ENCODE measurements at places on chromosomes 7 and 10.

GRCh38 chr10:89591111-89591795 lies 53.8 kb downstream of the PANK1 start:
- no peak for DNase-seq

- DNase-seq = no peak
Observed at GRCh38 chr10:62815381-62816075, 638 bp downstream of the EGR2 start.

DNA sequence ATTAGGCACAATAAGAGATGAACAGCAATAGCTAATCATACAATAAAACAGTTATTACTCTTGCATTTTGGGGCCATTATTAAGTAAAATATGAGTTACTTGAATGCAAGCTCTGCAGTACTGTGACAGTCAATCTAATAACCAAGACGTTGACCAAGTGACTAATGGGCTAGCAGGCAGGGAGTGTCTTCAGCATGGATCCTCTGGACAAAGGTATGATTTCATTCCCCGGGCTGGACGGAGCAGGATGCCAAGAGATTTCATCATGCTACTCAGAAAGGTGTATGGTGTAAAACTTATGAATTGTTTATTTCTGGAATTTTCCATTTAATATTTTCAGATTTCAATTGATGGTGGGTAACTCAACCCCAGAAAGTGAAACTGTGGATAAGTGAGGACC lies 80.9 kb downstream of the SHH start:
- no peak for DNase-seq

DNA sequence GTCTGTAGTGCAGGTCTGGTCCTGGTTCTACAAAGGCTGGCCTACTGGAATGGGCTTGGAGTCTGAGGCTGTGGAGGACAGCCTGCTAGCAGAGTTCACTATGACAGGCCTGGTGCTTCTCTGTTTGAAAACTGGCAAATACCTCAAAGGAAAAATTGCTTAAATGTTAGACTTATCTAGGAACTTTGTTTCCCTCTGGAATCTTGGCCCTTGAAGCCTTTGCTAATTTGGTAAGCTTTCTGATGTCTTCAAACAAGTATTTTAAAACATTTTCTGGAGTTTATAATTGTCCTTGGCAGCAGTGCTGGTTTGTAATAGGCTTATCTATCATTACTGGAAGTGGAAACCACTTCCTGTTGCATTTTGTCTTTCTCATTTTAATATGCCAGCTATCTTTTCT lies 139.7 kb downstream of the TMEM26 start:
- no peak for DNase-seq

DNA sequence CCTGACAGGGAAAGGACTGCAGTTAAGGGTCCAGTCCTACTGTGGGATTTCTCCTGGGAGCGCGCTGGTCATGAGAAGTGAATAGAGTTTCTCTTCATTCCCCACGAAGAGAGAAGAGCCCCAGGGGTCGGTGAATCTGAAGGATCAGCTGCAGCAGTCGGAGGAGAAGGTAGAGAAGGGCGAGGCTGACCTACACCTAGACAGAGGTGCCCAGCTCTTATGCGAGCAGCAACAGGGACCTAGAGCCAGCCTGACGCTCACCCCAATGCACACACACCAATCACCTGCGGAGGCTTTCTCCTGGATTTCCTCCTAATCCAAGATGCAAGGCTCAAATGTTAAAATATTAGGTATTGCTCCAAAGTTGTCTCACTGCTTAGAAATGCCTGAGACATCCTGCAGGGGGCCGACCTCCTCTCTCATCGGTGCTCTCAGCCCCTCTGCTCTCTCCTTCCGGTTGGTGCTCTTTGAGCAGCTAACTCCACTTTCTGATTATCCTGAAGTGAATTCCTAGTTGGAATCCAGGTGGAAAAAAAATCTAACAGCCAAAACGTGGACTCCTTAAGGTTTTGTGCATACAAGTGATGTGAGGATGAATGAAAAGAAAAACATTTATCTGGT lies 176.4 kb downstream of the AHR start:
- DNase-seq = no peak

DNA sequence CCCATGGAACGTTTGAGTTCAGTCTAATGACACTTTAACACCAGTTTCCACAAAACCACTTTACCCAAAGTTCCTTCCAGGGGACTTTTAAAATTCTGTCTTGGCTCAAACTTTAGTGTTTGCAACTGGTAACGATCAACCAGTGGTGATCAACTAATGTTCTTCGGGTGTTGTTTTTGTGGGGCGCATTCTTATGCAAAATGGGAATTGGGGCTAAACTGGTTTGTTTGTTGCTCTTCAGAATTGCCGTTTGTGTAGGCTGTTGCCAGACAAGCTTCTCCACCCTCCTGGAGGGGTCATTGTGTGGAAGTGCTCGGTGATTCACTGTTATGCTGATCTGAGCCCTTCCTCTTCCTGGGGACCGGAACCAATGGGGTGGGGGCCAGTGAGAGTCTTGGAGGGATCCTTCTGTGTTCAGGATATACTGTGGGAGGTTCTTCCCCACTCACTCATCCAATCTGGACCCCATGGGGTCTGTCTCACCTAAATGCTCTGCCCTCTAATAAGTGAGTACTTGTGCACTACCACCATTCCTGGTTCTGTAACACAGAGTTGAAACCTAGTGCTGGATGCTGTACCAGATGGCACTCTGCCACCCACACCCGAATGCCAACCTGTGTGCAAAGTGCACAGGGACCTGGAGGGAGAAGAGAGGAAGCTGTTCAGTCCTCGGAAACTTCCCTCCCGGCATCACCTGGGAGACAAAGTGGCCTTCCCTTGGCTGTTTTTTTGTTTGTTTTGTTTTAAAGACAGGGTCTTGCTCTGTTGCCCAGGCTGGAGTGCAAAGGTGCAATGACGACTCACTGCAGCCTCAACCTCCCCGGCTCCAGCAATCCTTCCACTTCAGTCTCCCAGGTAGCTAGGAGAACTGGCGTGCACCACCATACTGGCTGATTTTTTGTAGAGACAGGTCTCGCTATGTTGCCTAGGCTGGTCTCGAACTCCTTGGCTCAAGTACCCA lies 2.1 kb downstream of the NFE2L3 start:
- no peak for DNase-seq

DNA sequence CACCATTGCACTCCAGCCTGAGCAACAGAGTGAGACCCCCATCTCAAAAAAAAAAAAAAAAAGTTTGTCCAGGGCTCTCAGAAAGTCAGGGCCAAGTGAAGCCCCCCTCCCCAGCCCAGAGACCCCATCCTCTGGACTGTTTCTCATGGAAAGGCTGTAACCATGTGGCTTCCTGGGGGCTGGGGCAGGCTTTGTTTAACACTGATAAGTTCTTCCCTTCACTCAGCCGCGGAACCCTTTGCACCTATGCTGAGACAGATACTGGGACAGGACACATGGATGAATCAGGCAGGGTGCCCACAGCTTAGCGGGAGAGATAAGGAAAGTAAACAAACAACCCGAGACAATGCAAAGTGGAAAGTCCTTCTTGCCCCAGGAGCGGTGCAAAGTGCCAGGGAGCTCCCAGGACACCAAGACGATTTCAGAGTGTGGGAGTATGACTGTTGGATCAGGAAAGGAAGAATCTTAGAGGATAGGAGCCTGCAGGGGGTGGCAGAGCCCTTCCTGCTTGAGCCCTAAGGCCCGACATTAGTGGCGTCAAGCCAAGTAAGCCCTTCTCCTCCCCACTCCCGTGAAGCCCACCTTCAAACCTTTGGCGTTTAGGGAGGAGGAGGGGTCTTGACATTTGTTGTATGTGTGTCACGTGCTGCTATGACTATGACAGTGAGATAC lies 11.6 kb downstream of the MLXIPL start:
- DNase-seq = no peak

GRCh38 chr7:93910076-93910994 lies 4.0 kb downstream of the GNGT1 start:
- no peak for DNase-seq

DNA sequence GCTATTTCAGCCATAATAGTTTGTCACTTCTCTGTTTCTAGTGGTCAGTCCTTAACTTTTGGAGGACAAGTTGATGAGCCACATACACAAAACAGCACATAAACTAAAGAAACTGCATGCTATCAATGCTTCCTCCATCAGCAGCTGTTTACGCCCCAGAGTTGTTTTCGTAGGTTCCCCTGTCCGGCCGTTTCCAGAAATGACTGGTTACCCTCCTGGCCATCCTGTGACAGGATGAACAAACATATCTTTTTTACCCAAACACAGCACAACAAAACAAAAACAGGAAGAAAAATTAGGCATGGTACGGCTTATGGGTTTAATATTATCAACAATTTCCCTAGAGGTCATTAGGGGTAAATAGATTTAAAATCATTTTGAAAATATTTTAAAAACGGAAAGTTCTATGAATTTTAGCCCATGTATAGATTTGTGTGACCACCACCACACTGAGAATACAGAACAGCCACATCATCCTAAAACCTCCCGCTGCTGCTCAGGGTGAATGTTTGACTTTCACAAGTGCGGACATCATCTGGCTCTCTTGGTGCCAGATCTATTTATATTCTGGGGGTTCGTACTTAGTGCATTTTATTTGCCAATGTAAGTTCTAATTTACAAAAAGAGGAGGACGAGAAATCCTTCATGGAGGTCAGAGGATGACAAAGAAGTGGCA lies 74.8 kb downstream of the HIPK2 start:
- DNase-seq = no peak

DNA sequence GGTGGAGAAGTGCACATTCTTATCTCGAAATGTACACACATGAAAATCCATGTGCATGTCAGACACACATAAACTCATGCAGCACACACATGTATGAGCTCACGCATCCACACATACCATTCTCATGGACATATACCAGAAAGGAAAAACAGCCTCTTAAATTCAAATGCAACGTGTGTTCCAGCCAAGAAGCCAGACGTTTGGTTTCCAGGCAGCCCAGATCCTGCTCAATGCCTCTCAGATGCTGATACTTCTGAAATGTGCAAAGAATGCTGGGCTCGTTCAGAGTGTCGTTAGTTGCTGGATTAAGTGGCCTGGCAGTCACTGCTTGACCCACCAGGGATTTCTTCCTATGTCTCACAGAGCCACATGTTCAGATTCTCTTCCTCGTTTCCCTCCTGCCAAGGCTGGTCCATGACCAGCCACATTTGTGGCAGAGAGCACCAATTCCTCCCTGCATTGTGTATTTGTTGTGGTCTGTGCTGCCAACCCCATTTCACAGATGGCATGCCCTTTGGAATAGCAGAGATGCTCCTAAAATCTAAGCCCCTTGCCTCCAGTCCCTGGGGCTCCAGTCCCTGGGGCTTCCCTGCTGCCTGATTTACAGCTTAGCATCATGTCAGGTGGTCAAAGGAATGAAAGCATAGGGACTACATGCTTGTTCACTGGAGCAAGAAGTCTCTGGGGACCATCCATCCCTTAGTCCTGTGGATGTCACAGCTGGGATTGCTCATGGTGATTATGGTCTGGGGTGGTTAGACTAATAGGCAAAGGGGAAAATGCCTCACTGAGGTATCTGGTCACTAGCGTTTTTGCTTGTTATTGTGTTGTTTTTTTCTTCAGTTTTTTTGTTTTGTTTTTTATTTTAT lies 426.6 kb downstream of the PLXNA4 start:
- DNase-seq = no peak

DNA sequence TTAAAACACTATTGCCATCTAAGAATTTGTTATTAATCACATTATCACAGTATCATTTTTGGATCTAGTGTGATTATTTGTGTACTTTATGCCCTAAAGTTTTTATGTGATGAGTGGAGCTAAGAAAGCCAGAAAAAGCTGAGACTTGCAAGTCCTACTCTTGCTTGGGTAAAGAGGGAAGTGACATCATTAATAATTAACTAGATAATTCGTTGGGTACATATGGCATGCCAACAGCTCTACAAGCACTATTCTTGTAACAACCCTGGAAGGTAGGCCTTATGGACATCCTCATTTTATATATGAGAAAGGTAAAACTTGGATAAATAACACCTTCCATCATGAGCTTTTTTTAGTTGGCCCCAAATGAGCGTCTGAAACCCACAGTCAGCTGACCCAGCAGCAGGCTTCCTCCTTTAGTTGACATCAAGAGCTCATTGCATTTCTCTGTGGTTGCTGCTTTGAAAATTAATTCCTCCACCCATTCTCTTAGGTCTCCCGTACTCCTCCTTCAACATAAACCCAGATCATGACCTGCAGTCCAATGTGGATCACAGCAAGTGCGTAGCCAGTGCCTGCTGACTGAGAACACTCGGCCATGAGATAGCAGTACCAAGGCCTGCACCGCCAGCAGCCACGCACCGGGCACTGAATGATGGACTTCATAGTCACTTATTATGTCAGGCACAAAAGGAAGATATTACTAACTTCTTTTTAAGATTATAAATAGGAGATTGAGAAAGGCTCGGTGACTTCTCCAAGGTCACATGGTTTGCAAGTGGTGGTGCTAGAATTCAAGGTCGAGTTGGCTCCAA lies 292.0 kb upstream of the AOAH start:
- no peak for DNase-seq

DNA sequence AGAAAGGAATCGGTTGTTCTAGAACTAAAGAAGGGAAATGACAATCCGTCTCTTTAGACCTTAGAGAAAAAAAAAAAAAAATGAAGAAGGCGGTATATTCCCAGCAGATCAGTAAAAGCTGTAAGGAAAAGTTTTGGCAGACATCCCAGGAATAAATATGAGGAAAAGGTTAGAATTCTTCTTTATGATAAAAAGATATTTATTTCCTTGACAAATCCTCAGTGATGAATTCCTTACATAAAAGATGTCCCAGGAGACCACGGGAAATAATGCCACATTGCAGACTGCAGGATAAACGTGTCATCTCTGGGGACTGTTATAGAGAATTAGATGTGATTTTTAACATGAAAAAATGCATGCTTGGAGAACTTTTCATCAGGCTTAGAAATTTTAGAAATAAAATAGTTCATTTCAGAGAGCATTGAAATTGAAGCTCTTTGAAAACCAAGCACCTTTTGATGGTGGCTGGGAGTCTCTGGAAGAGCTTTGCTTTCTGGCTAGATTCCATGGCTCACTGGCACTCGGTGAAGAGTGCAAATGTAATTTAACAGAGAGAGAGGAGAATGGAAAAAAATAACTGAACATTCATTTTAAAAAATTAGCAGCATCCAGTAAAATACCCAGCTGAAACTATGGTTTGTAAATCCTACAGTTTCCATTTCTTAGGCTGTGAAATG lies 98.2 kb downstream of the PRPF18 start:
- no peak for DNase-seq

DNA sequence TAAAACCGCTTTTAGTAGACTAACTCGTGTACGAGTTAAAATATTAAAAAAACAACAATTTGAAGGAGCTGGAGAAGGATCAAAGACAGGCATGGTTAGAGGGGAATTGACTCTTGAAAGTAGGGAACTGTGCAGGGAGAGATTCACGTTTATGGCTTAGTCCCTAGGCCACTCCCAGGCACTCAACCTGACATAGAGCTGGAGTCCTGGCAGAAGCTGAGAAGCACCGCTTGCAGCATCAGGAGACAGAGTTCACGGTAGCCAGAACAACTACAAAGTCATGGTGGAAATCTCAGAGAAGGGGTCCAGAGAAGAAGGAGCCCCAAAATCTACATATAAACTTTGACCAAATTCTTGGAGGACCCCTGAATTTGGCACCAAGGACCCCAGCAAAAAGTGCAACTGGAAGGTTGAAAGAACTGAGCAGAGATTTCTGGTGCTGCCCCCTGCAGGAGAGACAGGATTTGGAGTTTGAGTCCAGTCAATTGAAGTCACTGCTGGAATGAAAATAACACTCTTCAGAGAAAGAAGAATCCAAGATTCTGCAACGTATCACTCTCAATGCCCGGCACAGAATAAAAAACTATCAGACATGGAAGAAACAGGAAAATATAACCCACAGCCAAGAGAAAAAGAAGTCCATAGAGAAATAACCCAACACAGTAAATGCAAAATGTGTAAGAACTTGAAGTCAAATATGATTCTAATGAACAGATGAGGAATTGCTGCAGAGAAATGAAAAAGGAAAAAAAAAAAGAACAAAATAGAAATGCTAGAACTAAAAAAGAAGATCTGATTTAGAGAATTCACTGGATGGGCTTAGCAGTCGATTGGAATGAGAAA lies 493.3 kb upstream of the PODXL start:
- DNase-seq = no peak

Data from activated naive CD4-positive, alpha-beta T cell (primary cell).